ENCODE measurements at places on chromosomes 5 and 9.
A peak's percentile ranks its signal among the peaks of the same experiment; 100 is the strongest.

DNA sequence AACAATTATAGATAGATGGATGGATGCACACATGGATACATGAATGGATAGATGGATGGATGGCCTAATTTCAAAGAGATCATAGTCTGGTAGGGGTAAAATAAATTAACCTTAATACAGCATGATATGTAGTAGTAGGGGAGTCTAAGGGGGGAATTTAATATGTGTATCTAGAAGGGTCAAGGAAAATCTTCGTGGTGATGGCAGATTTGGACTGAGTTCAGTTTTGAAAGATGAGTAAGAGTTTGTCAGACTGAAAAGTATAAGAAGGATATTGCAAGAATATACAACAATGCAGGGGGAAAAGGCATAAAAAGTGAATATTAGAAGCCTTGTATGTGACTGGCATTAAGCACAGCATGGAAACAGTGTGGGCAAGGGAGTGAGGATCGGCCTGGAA lies 98.7 kb downstream of the ZNF462 start:
- DNase-seq, result no peak

DNA sequence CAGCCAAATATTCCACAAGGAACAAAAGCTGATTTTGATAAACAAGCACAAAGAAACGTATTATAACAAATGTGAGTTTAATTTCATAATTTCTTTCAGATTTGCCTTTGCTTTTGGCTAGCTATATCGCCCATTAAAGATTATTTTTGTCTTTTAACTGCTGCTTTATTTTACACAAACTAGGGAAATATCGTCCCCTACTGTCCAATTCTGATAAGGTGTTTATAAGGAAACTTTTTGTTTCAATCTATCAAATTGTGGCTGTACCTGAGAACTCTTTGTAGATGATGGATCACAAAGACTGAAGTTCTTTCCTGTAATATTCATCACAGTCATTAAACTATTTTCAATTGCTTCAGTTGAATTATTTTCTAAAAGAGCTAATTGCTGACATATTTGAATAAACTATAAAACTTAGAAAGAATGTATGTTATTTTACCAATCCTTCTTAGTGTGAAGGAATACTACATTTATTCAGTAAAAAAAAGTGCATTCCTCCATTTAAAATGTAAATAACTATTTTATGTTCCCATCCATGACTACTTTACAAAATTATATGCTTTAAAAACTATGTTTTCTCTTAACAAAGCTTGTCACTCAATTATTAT lies 431.3 kb upstream of the ITGA1 start:
- DNase-seq, result peak; percentile 1

DNA sequence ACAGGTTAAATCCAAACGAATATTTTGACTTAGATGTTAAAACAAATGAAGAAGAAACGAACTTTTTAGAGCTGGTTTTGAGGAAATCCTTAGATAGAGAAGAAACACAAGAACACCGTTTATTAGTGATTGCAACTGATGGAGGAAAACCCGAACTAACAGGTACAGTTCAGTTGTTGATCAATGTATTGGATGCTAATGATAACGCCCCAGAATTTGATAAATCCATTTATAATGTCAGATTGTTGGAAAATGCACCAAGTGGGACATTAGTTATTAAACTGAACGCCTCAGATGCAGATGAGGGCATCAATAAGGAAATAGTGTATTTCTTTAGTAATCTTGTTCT lies 842 bp downstream of the PCDHA5 start:
- no peak for DNase-seq

GRCh38 chr5:178396796-178397720 lies 164.5 kb upstream of the PHYKPL start:
- DNase-seq, result no peak

- no peak for DNase-seq
These were observed 23.4 kb downstream of the HRH2 start for GRCh38 chr5:175681045-175681967.
